ENCODE measurements at places on chromosomes 12 and 14.

- DNase-seq = no peak
Measured at GRCh38 chr12:23014749-23015148, 389.8 kb downstream of the ETNK1 start.

GRCh38 chr14:102939820-102940561, 17.5 kb downstream of the AMN start:
- peak; percentile 58 for DNase-seq

DNA sequence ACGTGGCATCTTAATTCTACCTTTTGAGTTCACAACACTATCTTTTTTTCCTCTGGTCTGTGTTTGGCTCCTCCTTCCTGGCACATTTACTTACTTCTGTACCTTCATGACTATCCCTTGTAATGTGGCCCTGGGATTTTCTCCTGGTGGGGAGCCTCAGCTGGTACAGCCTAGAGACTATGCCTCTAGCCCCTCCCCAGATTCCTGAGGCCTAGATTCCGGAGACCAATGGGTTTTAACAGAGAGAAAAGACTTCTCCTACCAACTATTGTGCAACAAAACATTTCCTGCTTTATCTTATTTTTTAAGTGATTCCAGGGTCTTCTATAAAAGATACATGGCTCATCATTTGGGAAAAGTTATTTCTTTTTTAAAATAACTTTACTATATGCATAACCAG, 216.2 kb upstream of the KRR1 start:
- DNase-seq = no peak

- DNase-seq = no peak
Measured at GRCh38 chr12:109558374-109559199, 14.7 kb downstream of the MMAB start.

DNA sequence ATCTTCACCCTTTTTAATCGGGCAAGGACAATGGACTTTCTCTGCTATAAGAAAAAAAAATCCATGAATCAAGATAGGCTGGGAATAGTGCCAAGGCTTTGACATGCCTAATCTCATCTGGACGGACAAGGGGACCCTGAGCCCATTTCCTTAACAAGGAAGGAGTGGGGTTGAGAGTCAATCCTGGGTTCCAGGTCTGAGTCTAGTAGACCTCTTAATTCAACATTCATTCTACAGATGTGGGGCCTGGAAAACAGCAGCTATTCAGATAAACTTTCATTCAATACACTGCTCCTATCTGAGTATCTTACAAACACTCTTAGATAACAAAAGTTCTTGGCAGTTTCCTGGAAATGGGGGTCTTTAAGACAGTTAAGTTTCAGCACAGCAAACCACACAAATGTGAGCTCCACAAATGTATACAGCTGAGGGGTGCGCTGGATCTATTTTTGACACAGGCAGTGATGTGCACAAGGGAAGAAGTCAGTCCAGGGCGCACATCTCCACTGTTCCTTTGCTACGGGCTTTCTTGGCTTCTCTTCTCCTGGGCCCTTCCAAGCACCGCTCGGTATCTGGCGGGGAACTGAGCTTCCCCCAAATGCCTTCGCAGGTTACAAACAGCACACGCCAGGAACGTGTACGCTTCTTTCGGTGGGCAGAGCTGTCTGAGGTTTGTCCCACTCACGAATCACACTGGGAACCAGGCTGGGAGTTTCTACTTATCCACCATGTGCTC, 82.2 kb upstream of the GPR68 start:
- no peak for DNase-seq

DNA sequence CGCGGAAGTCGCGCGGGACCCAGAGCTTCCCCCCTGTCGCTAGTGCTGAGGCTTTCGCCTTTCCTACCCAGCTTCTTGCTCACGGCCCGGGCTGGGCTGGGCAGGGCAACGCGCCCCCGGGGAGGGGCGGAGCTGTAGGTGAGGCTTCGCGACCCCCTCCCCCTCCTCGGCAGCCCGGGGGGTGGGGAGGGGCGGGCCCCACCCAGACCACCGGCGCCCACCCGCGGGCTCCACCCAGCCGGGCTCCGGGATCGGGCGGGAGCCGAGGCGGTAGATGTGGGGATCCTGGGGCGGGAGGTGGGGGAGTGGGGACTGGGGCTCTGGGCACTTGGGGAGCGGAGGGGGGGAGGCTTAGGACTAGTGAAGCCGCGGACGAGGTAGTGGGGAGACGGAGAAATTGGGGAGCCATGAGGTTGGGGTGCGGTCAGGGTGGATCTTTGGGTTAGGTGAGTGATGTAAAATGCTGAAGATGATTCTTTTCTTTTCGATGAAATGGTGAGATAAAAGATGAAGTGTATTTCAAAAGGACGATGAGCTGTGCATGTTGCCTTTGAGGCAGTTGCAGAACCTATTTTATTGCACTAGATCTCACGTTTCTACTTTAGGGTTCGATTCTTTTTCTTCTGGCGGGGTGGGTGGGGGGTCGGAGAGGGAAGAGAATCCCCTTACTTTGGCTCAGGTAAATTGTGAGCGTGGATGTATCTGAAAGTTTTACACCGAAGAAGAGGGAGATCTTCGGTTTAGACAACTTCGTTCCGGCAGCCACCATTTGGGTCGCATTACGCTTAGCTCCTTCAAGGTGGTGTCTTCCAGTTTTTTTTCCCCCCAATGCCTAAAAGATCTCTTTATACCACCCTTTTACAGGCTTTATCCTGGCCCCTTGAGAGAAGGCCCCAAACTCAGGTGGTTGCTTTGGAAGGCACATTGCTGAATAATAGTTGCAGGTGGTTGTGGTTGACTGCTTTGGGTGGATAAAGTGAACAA, 619 bp downstream of the ERC1 start:
- DNase-seq = peak; percentile 3

GRCh38 chr12:1353451-1353850, 240.9 kb downstream of the FBXL14 start:
- DNase-seq = no peak

GRCh38 chr14:77573964-77574363, 42.5 kb downstream of the SPTLC2 start:
- no peak for DNase-seq

- DNase-seq = no peak
Measured at GRCh38 chr14:32419429-32419828, 90.3 kb downstream of the AKAP6 start.

DNA sequence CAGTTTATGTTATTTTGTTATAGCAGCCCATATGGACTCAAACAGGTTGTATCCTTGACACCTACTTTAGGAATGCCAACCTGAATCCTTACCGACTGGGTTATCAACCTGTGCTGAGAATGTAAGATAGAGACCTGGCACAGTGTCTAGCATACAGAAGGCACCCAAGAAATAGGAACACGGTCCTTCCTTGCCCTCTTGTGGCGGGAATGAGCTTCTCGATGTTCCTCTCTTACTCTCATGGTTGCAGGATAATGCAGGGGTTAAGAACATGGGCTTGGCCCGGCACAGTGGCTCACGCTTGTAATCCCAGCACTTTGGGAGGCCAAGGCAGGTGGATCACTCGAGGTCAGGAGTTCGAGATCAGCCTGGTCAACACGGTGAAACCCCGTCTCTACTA, 6.5 kb downstream of the C12orf43 start:
- no peak for DNase-seq

- DNase-seq = no peak
Measured at GRCh38 chr12:96350982-96351381, 49.3 kb downstream of the CDK17 start.
